Tongue (tissue), 3 donors: ENCODE measurements at places on chromosomes 11 and 22. TPM values are rescaled to one million over a fixed set of nuclear protein-coding genes. Genes with fewer than 3 reads are reported as not detected.

Gene TMEM132A
- 29.7 TPM for total RNA-seq

DNA sequence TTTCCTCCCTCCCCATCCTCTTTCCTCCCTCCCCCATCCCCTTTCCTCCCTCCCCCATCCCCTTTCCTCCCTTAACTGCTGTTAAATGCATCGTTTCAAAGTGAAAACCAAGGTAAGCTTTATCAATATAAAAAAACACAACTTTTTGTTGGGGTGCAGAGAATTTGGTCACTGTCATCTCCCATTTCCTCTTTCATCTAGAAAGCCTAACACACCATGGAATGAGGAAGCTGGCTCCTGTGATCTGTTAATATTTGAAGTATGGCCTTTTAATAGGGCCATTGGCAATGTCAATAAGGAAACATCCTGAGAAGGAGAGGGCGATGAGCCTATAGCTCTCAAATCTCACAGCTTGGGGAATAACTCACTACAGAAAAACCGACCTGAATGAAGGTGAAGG, 7.0 kb downstream of the EXPH5 start:
- no peak for DNase-seq

Gene LRRC4C
- total RNA-seq, result 4.7 TPM

- peak; percentile 34 for DNase-seq
Measured at GRCh38 chr22:45642986-45643385, 28.6 kb upstream of the ATXN10 start.

Gene SH3BP1
- total RNA-seq, result 31.8 TPM

DNA sequence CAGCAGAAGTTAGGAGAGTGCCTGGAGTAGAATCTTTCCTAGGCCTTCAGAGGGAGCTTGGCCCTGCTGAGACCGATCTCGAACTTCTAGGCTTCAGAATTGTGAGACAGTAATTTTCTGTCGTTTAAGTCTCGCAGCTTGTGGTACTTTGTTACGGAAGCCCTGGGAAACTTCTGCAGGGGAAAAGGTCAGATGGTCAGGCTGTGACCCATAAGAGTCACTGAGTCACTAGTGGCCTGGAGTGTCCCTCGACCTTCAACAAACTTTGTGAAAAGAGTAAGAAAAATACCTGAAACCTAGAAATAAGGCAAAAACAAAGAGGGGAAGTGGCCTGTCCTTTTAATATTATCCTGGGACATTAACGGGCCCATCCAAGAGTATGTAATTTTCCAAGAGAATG, 34.6 kb downstream of the CSNK2A3 start:
- no peak for DNase-seq

Gene FAT3
- 22.8 TPM for total RNA-seq

Gene CD6
- total RNA-seq, result not detected

DNA sequence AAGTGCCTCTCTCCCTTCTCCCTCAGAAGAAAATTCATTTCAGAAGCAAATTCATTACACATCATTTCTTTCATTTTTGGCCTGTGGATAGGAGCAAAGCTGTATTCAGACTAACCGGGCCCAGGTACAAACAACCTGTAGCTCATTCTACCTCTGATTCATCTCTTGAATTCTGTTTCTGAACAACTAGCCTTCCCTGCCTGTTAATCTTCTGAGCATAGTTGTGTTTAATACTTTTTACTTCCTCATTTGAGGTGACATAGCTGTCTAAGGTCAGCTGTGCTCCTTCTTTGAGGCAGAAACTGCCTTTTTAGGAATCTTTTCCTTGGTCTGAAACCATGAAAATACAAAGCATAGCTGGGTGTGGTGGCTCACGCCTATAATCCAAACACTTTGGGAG, 12.6 kb upstream of the IL18BP start:
- DNase-seq, result no peak

GRCh38 chr22:19831016-19831415, 23.7 kb downstream of the GNB1L start:
- DNase-seq, result no peak

GRCh38 chr11:40354121-40354520, 1105.3 kb downstream of the LRRC4C start:
- DNase-seq, result no peak

DNA sequence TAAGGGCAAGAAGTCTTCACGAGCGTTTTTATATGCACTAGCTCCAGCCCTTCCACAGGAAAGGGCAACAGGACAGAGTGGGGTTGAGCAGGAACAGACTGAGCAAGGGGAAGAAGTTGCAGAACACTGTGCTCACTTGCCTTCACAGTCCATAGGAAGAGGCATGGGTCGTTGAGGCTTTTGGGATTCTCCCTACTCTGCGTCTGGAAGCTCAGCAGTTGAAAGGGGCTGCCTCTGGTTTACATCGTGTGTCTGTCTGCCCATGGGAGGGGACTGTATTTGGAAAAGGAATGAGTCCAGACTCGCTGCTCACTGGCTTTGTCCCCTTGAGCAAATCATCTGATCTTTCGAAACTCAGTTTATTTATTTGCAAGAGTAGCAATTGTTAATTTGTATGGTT, 1.1 kb upstream of the PDGFD start:
- no peak for DNase-seq

DNA sequence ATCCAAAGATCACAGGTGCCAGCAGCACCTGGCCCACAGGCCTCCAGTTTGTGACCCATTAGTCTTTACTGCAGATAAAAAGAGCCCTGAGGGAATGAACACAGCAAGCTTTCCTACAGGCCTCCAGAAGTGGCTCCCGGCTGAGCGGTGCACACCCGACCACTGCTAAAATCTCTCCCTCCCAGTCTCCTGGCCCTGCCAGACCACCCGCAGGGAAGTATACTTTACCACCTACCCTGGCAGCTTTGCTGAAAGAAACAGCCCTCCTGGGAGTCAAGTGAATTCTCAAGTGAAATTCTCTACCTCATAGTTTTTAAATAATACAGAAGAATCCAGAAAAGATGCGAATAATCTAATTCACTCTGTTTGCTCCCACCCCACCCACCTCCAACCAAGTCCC, 15.4 kb upstream of the MTNR1B start:
- no peak for DNase-seq

GRCh38 chr11:67484847-67485311, 2.1 kb downstream of the AIP start:
- no peak for DNase-seq

GRCh38 chr11:10022764-10023163, 271.3 kb downstream of the SBF2 start:
- DNase-seq, result no peak

Gene CHRDL2
- 1.8 TPM for total RNA-seq

Gene ADM2
- 0.92 TPM for total RNA-seq

Gene CBLIF
- not detected for total RNA-seq

Gene KDM4D
- 0.62 TPM for total RNA-seq

Gene CATSPER1
- not detected for total RNA-seq

- DNase-seq, result peak; percentile 89
Measured at GRCh38 chr11:17714356-17714854, 5.0 kb upstream of the MYOD1 start.

Gene FIBP
- total RNA-seq, result 90.9 TPM

DNA sequence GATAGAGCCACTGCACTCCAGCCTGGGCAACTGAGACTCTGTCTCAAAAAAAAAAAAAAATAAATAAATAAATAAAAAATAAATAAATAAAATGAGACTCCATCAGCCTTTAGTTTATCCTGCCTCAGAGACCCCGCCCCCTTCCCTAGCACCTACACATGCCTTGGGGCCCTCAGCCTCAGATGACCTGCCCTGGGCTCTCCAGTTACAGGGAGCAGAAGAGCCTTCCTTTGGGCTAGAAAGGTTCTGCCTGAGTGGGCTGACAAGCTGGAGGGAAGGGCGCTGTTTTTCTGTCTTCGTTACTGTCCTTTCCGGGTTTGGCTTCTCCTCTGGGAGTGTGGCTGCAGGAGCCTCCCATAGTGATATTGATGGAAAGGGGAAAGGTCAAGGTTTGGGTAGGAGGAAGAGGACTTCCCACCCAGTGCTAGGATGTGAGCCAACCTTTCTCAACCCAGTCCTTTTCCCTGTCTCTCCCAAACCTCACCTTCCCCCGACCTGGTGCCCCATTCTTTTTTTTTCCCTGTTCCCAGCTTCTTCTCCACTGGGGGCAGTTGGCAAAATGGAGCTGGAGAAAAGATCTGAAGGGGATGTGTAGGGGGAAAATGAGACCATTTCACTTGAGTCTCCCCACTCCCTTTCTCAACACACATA, 1.5 kb upstream of the SF3B2 start:
- no peak for DNase-seq

GRCh38 chr11:43585877-43586608, 94.5 kb upstream of the HSD17B12 start:
- DNase-seq, result no peak

- no peak for DNase-seq
Measured at GRCh38 chr11:34337016-34337415, 20.8 kb downstream of the ABTB2 start.
